Vagina (tissue), 2 donors: ENCODE measurements at places on chromosomes 5 and 9.

- H3K27me3 ChIP-seq, result no peaks in the 10 kb centered on the region
- H3K4me1 ChIP-seq, result no peaks in the 10 kb centered on the region
Observed at GRCh38 chr5:158163451-158164295, 304.7 kb upstream of the CLINT1 start.

DNA sequence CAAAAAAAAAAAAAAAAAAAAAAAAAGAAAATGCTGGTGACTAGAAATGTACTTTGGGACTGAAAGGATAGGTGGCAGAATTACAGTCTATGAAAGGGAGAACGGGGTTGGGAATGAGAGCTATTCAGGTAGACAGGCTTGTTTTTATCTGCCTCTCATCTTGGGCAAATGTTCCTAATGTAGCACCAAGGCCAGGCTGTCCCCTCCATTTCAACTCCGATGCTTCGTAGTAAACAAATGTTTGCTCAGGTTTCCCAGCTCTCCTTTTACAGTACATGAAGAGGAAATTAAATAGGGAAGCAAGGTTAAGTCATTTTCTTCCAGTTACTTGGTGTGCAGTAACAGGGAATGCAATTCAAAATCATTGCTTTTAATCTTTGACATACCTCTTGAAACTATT, 4.4 kb upstream of the BASP1 start:
- H3K27ac ChIP-seq, result no peak overlapping the region
- H3K4me1 ChIP-seq, result peaks cover 7% of the 10 kb centered on the region
- no peak for DNase-seq
- no peak overlapping the region for H3K4me3 ChIP-seq
- no peaks in the 10 kb centered on the region for H3K36me3 ChIP-seq

DNA sequence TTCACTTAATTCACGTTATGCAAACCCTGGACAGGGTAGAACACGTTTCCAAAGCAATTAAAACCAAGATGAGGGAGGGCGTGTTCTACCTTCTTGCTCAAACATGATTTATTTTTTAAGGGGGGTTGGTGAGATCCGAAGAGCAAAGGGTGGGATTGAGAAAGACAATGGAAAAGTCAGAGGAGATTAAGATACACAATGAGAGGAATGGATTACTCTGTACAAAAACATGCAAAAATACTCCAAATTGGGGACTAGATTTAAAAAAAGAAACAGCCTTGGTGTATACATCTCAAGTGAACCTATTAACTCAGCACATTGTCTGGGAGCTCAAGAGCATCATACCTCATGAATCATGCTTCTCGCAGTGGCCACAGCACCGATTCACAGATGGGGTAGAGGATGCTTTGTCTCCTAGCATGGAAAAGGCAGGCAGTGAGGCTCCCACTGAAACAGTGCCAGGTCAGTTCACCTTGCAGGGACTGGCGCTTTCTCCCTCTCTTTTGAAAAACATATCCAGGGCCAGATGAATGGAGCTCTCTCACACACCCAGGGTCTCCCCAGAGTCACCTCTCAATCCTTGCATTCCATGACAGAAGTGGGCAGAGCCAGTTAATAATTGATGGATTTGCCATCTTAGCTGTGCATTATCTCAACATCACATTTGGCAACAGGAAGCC, 459.7 kb downstream of the BNC2 start:
- no peak overlapping the region for H3K4me3 ChIP-seq
- H3K4me1 ChIP-seq, result no peaks in the 10 kb centered on the region
- no peaks in the 10 kb centered on the region for H3K27me3 ChIP-seq
- no peaks in the 10 kb centered on the region for H3K36me3 ChIP-seq
- no peak overlapping the region for H3K27ac ChIP-seq

- H3K4me1 ChIP-seq, result no peaks in the 10 kb centered on the region
- DNase-seq, result no peak
- H3K27ac ChIP-seq, result no peak overlapping the region
- no peaks in the 10 kb centered on the region for H3K27me3 ChIP-seq
- no peak overlapping the region for H3K4me3 ChIP-seq
Observed at GRCh38 chr9:116058421-116058820, 95.2 kb upstream of the PAPPA start.

DNA sequence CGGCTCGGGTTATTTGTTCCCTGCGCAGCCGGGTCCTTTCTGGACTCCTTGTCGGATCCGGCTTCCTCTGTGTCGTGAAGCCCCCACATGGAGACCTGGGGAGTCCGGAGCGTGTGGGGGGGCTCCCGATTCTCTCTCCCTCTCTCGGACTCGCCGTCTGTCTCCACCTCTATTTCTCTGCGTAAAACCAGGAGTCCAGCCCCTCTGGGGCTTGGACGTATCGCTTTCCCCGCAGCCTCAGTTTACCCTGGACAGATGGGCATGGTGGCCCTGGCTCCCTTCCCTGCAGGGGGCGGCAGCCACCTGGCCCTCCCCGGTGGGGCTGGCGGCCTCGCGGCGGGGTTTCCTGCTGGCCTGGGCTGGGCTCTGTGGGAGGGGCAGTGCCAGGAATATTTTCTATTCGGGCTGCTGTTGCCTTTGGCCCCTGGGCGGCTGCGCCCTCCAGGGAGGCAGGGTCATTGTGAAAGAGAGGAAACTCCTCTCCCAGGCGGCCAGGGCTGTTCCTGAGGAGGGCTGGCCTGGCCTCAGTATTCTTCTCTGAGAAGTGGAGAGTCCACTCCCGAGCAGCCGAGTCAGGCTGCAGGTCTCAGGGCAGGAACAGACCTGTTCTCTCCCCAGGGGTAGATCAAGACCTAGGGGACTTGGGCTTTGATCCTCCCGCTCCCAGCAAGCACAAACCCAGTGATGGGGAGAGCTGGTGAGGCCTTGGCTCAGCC, 665 bp downstream of the ASS1 start:
- peaks cover 60% of the 10 kb centered on the region for H3K4me1 ChIP-seq
- no peaks in the 10 kb centered on the region for H3K27me3 ChIP-seq
- DNase-seq, result no peak
- H3K27ac ChIP-seq, result peak overlapping the region; percentile 85

DNA sequence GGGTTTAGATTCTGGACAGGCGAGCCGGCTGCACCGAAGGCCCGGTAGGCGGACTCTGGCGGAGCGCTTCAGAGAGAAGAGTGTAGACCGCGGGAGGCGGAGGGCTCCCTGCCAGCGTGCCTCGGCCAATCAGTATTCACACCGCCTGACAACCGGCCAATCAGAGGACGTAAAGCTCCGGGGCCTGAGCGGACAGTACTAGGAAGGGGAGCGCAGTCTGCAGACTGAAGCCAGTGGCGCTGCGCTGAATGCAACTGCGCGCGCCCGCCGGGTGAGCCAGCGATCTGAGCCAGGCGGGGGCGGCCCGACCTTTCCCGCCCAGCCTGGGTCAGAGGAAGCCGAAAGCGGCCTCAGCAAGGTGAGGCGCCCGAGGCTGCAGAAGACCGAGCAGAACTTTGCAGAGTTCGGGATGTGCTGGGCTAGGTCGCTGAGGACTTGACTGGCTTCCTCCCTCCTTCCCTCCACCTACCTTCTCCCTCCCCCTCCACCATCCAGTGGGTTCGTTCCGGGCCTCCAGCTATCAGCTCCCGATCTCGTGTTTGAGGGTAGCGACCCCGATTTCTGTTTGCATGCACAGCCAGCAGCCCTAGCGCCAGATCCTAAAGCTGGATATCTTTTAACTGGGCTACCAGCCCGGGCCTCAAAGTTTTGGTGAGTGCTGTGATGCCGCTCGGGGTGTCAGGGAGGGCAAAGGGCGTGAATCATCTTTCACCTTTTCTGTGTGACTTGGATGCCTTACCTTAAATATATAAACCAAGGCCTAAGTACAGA, at the start of gene DMRT2:
TSS of gene DMRT2 (plus strand) at position 233 of the 771 bp plus-strand sequence. CDS start 1,257 bp downstream, outside the sequence.
- H3K27ac ChIP-seq, result no peak within 1 kb of the TSS
- H3K4me3 ChIP-seq, result peak within 1 kb of the TSS; percentile 28
- DNase-seq, result no peak
- no peaks in the 10 kb centered on the region for H3K27me3 ChIP-seq

DNA sequence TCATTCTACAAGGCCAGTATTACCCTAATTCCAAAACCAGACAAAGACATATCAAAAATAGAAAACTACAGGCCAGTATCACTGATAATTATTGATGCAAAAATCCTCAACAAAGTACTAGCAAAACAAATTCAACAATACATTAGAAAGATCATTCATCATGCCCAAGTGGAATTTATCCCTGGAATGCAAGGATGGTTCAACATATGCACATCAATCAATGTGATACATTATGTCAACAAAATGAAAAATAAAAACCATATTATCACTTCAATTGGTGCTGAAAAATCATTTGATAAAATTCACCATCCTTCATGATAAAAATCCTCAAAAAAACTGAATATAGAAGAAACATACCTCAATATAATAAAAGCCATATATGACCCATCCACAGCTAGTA, 115.2 kb upstream of the SLC27A6 start:
- no peaks in the 10 kb centered on the region for H3K4me1 ChIP-seq
- DNase-seq, result no peak
- no peaks in the 10 kb centered on the region for H3K36me3 ChIP-seq
- H3K27ac ChIP-seq, result no peak overlapping the region
- H3K4me3 ChIP-seq, result no peak overlapping the region

GRCh38 chr9:93893899-93894690, 61.1 kb downstream of the BARX1 start:
- no peak overlapping the region for H3K27ac ChIP-seq
- H3K4me3 ChIP-seq, result no peak overlapping the region
- peak; percentile 47 for DNase-seq
- no peaks in the 10 kb centered on the region for H3K36me3 ChIP-seq
- H3K27me3 ChIP-seq, result no peaks in the 10 kb centered on the region

DNA sequence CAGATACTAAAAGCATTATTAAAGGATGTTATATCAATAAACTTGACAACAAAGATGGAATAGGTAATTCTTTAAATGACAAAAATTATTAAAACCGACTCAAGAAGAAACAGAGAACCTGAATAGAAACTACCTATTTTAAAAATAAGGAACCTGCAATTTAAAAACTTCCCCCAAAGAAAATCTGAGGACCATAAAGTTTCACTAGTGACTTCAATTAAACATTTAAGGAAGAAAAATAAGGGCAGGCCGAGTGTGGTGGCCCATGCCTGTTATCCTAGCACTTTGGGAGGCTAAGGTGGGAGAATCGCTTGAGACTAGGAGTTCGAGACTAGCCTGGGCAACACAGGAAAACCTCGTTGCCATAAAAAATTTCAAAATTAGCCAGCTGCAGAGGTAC, 99.6 kb downstream of the FANCC start:
- H3K4me1 ChIP-seq, result no peaks in the 10 kb centered on the region
- no peaks in the 10 kb centered on the region for H3K36me3 ChIP-seq
- H3K4me3 ChIP-seq, result no peak overlapping the region
- no peaks in the 10 kb centered on the region for H3K27me3 ChIP-seq
- no peak overlapping the region for H3K27ac ChIP-seq

DNA sequence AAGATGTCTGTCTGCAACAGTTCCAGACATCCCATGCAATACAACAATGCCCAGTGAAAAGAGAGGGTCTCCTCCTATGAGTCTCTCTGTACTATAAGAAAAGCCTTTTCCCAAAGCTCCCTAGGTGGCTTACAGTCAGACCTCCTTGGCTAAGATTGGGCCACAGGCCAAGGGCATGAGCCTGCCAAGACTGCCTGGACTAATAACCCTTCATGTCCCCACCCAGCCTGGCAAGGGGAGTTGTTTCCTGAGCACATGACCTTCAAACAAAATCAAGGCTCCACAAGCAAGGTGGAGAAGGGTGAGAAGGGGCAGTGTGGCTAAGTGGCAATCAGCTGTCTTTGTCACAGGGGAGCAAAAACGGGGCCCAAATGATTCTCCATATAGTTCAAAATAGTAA, 75.6 kb upstream of the ZSWIM6 start:
- H3K4me1 ChIP-seq, result no peaks in the 10 kb centered on the region
- DNase-seq, result no peak
- H3K27me3 ChIP-seq, result no peaks in the 10 kb centered on the region
- no peaks in the 10 kb centered on the region for H3K36me3 ChIP-seq
- no peak overlapping the region for H3K4me3 ChIP-seq

DNA sequence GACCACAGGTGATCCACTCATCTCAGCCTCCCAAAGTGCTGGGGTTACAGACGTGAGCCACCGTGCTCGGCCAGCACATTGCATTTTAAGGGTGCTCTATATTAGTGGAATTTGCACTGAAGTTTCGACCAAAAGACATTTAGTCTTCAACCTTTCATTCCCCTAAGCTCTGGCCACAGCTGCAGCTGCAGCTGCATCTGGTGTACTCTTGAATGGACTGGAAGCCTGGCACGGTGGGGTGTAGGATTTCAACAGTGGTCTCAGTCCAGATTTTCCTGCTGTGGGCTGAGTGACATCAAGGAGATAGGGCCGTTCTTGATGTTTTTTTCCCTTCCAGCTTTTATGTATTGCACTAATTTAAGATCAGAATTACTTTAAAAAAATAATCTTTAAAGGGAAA, 255.2 kb downstream of the PDZD2 start:
- no peak overlapping the region for H3K27ac ChIP-seq
- H3K4me1 ChIP-seq, result peaks cover 11% of the 10 kb centered on the region
- DNase-seq, result no peak
- H3K36me3 ChIP-seq, result no peaks in the 10 kb centered on the region

DNA sequence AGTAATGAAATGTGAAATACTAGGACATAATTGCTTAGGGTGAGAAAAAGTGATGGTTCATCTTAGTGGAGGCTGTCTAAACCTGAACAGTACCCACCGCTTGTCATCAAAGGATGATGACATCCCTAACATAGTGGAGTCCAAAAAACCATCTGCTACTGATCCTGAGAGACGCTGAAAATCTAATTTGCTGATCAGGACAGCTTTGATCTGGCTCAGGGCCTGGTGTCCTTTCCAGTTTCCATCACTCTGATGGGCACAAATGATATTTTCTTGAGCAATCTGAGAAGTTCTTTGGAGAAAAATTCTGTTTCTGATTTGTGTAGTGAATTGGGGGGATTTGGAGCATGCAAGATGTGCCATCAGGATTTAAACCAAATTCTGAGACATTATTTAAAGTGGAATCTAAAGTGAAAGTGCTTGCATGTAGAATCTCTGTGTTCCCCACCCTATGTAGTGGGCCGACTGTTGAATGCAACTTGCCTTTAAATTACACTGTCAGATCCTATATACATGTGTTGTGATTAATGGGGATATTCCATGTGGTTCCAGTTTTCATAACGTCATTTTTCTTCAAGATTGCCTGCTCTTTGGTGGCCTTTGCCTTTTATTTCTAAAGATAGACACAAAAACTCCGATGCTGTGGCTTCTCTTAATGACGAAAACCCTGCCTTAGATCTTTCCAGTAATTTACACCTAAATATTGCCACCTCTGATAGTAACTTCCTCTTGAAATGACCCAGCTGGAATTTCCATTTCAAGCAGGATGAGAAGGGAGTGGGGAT, 213.2 kb downstream of the PCSK5 start:
- H3K4me1 ChIP-seq, result peaks cover 25% of the 10 kb centered on the region
- H3K27ac ChIP-seq, result no peak overlapping the region
- H3K27me3 ChIP-seq, result no peaks in the 10 kb centered on the region
- H3K36me3 ChIP-seq, result no peaks in the 10 kb centered on the region
- DNase-seq, result no peak

- H3K4me3 ChIP-seq, result no peak overlapping the region
- no peaks in the 10 kb centered on the region for H3K36me3 ChIP-seq
Observed at GRCh38 chr5:58362135-58362534, 97.8 kb downstream of the PLK2 start.

GRCh38 chr5:153860195-153860886, 178.4 kb downstream of the FAM114A2 start:
- no peak overlapping the region for H3K27ac ChIP-seq
- DNase-seq, result no peak
- no peak overlapping the region for H3K4me3 ChIP-seq
- no peaks in the 10 kb centered on the region for H3K4me1 ChIP-seq
- no peaks in the 10 kb centered on the region for H3K36me3 ChIP-seq
- no peaks in the 10 kb centered on the region for H3K27me3 ChIP-seq
